NCI-H2227 treated with DMSO at 0.1 percent for 48 hours (cell line): ENCODE measurements at places on chromosomes 4 and X.

DNA sequence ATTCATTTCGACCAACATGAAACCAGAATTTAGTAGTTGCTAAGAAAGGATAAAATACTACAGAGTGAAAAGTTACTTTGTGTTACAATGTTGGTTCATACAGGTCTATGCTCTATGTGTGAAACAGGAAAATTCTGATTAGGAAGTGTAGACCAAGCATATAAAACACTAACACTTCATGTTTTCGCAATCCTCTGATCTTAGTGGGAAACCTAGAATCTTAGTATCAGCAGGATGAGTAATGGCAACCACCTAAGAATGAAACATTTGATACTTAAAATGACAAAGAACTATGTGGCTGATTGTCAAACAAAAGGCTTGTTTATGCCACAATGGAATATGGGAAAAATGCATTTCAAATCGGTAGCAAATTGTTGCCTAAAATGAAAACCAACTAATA is 116.1 kb downstream of the AMMECR1 start:
- no peak for DNase-seq

DNA sequence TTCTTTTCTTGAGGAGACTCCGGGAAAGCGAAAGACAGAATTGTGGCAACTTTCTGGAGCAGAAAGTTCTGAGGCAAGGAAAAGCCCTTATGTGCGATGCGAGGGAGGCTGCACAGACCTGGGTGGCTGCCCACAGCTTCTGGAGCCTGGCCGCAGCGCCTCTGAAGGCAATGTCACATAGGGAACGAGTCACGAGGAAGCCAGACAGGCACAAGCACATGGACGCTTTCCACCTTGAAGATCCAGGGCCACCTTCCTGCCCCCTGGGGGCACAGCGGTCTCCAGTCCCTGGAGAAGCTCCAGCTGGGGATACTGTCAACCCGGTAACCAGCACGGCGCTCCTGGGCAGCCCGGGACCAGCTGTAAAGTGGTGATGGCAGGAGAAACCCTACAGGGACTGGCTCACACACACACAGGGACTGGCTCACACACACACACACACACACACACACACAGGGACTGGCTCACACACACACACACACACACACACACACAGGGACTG is 69.8 kb downstream of the MTNR1A start:
- DNase-seq = no peak

GRCh38 chr4:156660465-156660864 is 311.1 kb downstream of the PDGFC start:
- DNase-seq = no peak

GRCh38 chrX:68650491-68650890 is 3.0 kb downstream of the STARD8 start:
- DNase-seq = no peak

GRCh38 chr4:23232987-23233386 is 540.2 kb downstream of the GBA3 start:
- DNase-seq = no peak

- no peak for DNase-seq
These were observed 192.3 kb upstream of the CXorf66 start for GRCh38 chrX:140157611-140158010.

GRCh38 chr4:101114936-101115372 is 232.4 kb downstream of the PPP3CA start:
- DNase-seq = no peak

- no peak for DNase-seq
These were observed 181.6 kb upstream of the LEF1 start for GRCh38 chr4:108350332-108350731.

DNA sequence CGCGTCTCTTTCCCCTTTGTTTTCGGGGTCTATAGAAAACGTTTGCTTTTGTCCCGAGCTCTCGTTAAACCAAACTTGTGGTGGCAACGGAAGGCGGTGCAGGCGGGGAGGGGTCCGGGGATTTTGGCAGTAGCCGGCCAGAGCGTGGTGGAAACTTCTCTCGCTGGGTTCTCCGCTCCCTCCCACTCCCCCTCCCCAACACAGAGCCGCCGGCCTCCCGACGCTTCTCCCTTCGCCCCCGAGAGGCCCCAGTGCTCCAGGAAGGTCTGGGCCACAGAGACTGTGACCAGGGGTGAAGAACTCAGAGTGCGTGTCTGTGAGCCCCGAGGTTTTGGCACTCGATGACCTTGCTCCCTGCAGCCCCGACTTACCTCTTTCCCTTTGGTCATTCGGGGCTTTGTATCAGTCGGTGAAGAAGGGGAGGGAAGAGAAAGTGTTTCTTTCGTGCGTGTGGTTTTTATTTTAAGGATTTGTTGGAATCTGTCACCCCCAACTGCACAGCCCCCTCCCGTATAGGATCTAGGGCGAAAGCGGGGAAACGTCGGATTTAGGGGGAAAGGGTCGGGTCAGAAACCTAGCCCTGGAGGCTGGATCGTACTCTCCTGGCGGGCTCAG is 9.0 kb upstream of the BCOR start:
- no peak for DNase-seq

DNA sequence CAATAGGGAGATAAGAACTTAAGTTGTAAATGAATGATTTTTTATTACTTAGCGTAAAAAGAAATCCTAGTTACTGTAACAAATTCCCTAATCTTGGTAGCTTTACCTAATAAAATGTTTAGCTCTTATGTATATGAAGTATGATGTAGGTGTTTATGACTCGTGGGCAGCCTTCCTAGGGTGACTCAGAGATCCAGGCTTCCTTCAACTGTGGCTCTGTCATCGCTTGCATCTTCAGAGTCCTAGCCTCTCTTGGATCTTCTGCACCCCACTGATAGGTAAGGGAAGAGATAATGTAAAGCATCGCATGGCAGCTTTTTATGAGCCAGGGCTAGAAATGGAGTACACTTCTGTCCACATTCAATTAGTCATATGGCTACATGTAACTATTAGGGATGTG is 165.6 kb upstream of the GLRA2 start:
- no peak for DNase-seq
